CD4-positive, alpha-beta T cell treated with Interleukin-15 for 1 hour (primary cell): ENCODE measurements at places on chromosomes 3 and 15.

DNA sequence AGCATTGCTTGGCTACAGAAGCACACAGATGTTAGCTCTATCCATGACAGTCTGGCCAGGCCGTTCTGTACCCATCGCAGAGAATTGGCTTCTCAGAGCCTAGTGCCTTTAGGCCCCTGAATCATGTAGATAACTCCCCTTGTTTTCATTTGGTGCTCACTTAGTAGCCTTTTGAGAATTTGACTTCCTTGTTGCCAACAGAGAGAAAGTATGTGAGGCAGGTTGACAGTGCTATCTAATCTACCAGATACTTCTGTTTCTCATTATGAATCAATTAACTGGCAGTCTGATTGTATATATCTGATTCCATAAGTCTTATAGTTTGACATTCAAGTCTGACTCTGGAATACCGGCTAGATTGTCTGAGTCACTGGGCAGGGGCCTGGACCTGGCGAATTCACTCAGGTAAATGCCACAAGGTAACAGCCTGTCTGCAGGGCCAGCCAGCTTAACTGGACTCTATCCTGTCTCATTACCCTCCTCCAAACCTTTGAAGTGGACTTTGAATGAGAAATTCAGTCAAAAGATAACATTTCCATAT lies 160.2 kb downstream of the GHSR start:
- DNase-seq: no peak

DNA sequence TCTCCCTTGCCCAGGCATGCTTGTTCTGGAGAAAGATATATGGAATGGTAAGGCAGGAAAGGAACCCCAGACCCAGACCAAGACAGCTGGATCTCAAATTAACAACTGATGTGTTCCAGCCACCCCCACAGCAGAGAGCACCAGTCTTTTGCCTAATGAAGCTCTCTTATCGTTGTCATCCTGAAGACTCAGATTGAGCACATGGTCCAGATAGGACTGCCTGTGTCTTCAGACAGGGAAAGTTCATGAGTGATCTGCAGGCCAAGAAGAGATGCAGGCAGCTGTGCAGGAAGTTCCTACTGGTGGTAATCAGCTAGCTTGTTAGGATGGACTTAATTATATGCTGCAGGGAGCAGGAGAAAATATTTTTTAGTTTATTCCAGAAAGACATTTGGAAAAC lies 53.3 kb downstream of the PPP2R3A start:
- no peak for DNase-seq

DNA sequence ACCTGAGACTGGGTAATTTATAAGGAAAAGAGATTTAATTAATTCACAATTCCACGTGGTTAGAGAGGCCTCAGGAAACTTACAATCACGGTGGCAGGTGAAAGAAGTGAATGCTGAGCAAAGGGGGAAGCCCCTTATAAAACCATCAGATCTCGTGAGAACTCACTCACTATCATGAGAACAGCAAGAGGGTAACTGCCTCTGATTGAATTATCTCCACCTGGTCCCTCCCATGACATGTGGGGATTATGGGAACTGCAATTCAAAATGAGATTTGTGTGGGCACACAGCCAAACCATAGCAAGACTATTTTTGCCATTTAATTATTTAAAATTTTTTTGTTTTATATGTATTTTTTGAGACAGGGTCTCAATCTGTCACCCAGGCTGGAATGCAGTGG lies 27.0 kb upstream of the KCTD6 start:
- DNase-seq: no peak

- DNase-seq: no peak
Measured at GRCh38 chr3:16102905-16103364, 71.5 kb upstream of the GALNT15 start.

GRCh38 chr3:123733805-123734526 lies 149.1 kb upstream of the HACD2 start:
- DNase-seq: no peak

DNA sequence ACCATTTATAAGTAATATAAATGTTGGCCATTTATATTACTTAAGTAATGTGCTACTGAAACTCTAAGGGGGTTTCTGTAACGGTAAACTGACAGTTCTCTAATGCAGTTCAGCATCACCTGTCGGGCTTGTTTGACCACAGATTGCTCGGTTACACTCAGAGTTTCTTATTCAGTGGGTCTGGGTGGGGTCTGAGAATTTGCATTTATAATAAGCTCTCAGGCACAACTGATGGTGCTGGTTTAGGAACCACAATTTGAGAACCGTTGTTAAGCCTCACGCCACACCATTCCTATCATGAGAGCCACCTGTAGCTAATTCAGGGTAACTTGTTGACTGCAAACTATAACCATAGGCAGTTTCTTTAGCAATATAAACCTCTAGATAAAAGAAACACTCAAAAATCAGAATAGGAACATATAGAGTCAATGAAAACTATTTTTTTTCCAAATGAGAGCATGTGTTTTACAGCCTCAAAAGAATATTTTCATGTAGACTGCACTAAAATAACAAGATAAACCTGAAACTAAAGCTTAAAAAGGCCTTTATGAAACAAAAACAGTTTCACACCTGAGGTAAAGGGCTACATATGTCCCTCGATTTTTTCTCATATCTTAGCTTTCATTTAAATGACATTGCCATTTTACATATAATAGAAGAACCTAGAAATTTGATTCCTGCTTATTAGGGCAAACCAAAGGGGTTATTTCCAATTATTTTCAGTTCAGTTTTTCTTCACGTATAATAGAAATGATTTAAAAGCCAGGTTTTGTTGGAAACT lies 604.8 kb downstream of the UNC13C start:
- no peak for DNase-seq
